ENCODE measurements at places on chromosomes 3 and 15. TPM values are rescaled to one million over a fixed set of nuclear protein-coding genes. Genes with fewer than 3 reads are reported as not detected.

CCR4 gene
- not detected for total RNA-seq

GABRB3 gene
- total RNA-seq = 3.3 TPM

APPL1 gene
- total RNA-seq = 30.7 TPM

- peak; percentile 73 for DNase-seq
Measured at GRCh38 chr15:39118510-39118909, 462.4 kb upstream of the THBS1 start.

DNA sequence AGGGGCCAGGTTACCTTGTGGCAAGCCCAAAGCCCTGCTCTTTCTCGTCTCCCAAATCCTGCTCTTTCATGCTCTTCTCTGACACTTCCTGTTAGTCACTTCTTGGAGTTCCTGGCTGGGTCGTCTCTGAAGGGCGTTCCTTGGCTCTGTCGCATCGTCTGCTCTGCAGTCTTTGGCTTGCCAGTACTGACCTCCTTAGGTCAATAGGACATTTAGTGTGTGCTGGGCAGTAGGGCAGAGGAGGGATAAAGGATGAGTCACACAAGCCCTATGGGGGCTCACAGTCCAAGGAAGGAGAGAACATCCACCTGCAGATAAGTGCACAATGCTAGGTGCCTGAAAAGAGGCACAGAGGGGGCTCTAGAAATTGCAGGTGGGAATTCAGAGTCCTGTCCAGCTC, 87.5 kb downstream of the FAM43A start:
- DNase-seq = peak; percentile 45

GRCh38 chr15:70439304-70439877, 324.0 kb downstream of the UACA start:
- no peak for DNase-seq

Measured in Daoy (cell line).